Activated CD8-positive, alpha-beta T cell treated with anti-CD3 and anti-CD28 coated beads, Interleukin-2, amount 10 ng/mL, durations not matched to agents 7 days and 5 days (primary cell): ENCODE measurements at places on chromosomes 5 and 9. TPM values are rescaled to one million over a fixed set of nuclear protein-coding genes. Genes with fewer than 3 reads are reported as not detected.

The ARL10 gene
- total RNA-seq = 8.6 TPM

The WHRN gene
- total RNA-seq = 4.1 TPM

The CACFD1 gene
- 1.3 TPM for total RNA-seq

The IL4 gene
- total RNA-seq = not detected

The GZMA gene
- 356 TPM for total RNA-seq

The TMEM141 gene
- 39.9 TPM for total RNA-seq

The ADAMTS16 gene
- total RNA-seq = not detected

The GLIPR2 gene
- total RNA-seq = 73.0 TPM

DNA sequence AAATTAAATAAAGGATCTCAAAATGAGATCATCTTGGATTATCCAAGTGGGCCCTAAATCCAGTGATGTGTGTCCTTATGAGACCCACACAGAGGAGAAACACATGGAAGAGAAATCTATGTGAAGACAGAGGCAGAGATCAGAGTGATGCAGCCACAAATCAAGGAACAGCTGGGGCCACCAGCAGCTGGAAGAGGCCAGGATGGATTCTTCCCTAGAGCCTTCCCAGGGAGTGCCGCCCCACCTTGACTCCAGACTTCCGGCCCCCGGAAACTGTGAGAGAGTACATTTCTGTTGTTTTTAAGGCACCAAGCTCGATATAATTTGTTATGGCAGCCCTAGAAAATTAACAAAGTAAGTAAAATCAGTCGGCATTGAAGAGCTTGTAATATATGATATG is 286.9 kb downstream of the FBXL7 start:
- no peaks in the 10 kb centered on the region for H3K4me1 ChIP-seq
- no peaks in the 10 kb centered on the region for H3K27me3 ChIP-seq
- DNase-seq = no peak
- no peak overlapping the region for H3K4me3 ChIP-seq
- H3K27ac ChIP-seq = no peak overlapping the region

- H3K27me3 ChIP-seq = no peaks in the 10 kb centered on the region
- H3K36me3 ChIP-seq = no peaks in the 10 kb centered on the region
- H3K4me3 ChIP-seq = no peak overlapping the region
- DNase-seq = no peak
Measured at GRCh38 chr9:75505654-75506053, 384.8 kb upstream of the PCSK5 start.

DNA sequence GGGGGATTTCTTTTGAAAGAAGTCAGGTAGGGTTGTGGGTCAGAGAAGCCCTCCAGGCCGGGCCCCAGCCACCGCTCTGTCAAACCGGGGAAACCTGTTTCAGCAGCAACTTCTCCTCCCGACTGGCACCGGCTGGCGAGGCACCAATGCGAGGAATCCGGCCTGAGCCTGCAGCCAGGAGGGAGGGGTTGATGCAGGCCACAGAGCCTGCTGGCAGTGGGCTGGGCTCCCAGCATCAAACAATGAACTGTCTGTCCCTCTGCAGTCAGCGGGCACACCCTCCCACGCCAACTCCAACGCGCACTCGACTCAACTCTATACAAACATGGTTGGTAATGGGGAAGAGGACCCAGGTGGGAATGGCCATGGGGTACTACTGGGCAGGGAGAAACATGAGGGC is 12.1 kb downstream of the PCDH1 start:
- DNase-seq = no peak
- H3K4me3 ChIP-seq = no peak overlapping the region
- peaks cover 15% of the 10 kb centered on the region for H3K27me3 ChIP-seq
- H3K4me1 ChIP-seq = no peaks in the 10 kb centered on the region

DNA sequence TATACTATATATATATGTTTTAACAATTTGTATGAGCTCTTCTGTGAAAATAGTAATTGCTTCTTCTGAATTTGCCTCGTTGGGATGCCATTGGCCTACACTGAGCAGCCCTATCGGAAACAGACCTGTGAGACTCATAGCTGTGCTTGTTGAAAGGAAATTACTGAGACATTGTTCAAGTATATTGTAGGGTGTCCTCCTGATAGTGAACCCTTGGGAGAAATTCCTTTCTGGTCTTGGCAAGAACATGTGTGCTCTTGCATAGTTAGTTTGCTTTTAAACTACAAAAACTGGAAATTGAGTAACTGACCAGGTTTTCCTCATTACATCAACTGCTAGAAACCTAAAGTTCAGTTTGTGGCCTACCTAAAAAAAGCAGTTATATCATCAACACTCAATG is 160.9 kb downstream of the LURAP1L start:
- DNase-seq = no peak
- H3K27ac ChIP-seq = no peak overlapping the region
- H3K4me3 ChIP-seq = no peak overlapping the region
- no peaks in the 10 kb centered on the region for H3K36me3 ChIP-seq

DNA sequence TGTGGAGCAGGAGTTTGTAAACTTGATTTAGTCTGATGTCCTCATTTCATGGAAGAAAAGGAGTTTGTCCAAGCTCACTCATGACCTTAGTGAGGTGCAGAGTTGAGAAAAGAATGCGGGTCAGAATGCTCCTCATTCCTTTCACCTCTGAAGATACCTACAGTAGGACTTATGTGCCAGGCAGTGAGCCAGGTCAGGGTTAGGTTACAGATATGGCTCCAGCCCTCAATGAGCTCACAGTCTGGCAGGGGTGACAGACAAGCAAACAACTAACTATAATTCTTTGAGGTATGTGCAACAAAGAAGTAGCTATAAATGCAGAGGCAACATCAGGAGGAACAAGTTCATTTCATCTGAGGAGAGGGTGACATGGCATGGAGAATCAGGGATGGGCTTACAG is 102.5 kb downstream of the SPATA31D1 start:
- H3K27me3 ChIP-seq = no peaks in the 10 kb centered on the region
- no peaks in the 10 kb centered on the region for H3K4me1 ChIP-seq
- H3K36me3 ChIP-seq = no peaks in the 10 kb centered on the region
- no peak for DNase-seq
- H3K27ac ChIP-seq = no peak overlapping the region

GRCh38 chr5:142156839-142157463 is 48.4 kb downstream of the NDFIP1 start:
- no peak overlapping the region for H3K27ac ChIP-seq
- no peak for DNase-seq
- peaks cover 13% of the 10 kb centered on the region for H3K36me3 ChIP-seq

GRCh38 chr9:118785456-118785855 is 583.8 kb downstream of the BRINP1 start:
- H3K27me3 ChIP-seq = no peaks in the 10 kb centered on the region
- no peaks in the 10 kb centered on the region for H3K36me3 ChIP-seq
- H3K4me3 ChIP-seq = no peak overlapping the region
- H3K4me1 ChIP-seq = no peaks in the 10 kb centered on the region

- no peaks in the 10 kb centered on the region for H3K36me3 ChIP-seq
- DNase-seq = no peak
- H3K27me3 ChIP-seq = peaks cover 6% of the 10 kb centered on the region
Measured at GRCh38 chr9:133168432-133168831, 4.7 kb upstream of the GBGT1 start.

GRCh38 chr5:61701877-61702602 is 370.0 kb downstream of the ZSWIM6 start:
- H3K4me3 ChIP-seq = no peak overlapping the region
- no peaks in the 10 kb centered on the region for H3K36me3 ChIP-seq
- DNase-seq = no peak
- no peaks in the 10 kb centered on the region for H3K4me1 ChIP-seq
- peaks cover 4% of the 10 kb centered on the region for H3K27me3 ChIP-seq

DNA sequence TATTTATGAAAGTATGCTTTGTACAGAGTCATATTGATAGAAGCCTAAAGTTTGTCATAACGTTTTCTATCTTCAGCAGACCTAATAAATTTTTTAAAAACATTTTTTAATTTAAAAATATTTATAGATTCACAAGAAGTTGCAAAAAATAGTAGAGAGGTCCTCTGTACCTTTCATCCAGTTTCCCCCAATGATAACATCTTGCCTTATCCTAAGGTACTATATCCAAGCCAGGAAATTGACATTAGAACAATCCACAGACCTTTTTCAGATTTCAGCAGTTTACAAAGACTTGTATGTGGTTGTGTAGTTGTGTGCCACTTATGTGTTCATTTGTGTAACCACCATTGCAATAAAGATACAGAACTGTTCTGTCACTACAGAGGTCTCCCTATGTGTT is 88.5 kb downstream of the SLC12A2 start:
- H3K4me3 ChIP-seq = no peak overlapping the region
- H3K36me3 ChIP-seq = peaks cover 7% of the 10 kb centered on the region
- H3K27ac ChIP-seq = no peak overlapping the region
- no peaks in the 10 kb centered on the region for H3K4me1 ChIP-seq

DNA sequence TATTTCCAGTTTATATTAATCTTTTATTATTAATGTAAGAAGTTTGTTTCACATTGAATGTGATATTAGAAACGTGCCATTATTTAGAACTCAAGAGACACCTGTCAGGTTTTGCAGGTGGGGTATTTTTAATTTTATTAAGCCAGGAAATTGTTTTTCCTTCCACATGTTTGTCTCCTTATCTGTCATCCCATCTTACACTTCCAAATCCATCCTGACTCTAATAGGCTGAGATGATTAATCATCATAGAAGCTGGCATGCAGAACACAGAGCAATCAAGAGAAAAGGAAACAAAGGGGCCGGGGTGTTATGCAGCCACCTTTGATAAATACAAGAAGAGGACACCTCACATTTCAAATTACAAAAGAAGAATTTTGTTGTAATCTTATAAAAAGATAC is 506.5 kb downstream of the ISL1 start:
- DNase-seq = no peak
- no peaks in the 10 kb centered on the region for H3K4me1 ChIP-seq
- H3K27me3 ChIP-seq = no peaks in the 10 kb centered on the region
- no peak overlapping the region for H3K27ac ChIP-seq
- no peak overlapping the region for H3K4me3 ChIP-seq

DNA sequence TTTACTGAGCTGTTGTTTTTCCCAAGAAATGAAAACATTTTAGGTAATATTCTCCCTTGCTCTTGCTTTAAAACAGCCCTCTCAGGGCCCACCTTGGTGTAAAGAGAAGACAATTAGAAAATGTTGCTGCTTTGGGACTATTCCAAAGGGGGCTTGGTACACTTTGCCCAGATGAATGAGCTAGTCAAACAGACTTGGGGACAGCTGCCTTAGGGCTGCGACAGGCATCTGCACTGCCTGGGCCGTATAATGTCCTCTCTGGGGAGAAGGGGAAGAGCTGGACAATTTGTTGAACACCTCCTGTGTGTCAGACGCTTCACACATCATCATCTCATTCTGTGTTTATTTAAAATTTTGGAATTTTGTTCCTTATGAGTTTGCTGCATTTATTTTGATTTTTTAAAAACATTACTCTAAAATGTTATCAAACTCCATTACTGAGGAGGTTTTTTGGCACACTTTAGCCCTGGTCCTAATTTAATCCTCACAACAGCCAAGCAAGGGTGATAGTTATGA is 28.8 kb downstream of the C5orf58 start:
- no peaks in the 10 kb centered on the region for H3K27me3 ChIP-seq
- peaks cover 99% of the 10 kb centered on the region for H3K4me1 ChIP-seq
- H3K27ac ChIP-seq = peak overlapping the region; percentile 95
- H3K36me3 ChIP-seq = peaks cover 99% of the 10 kb centered on the region
- no peak for DNase-seq

DNA sequence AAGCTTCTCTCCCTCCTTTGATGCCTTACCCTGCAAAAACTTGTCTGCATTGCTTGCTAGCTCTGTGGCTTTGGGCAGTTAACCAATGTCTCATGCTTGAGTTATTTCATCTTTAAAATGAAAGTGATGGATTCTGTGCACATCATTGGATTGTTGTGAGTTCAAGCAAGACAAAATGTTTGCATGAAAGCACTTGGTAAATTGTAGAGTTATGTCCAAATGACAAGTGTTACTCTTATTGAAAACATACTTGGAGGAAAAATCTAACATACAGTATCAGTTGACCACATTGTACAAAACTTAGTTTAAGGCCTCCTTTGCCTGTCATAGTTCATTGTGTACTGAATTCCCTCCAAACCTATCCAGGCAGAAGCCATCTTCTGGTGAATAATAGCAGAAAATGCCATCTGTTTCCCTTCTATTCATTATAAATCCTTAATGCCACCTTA is 30.0 kb downstream of the TGFBR1 start:
- peak overlapping the region; percentile 79 for H3K27ac ChIP-seq
- peak overlapping the region; percentile 36 for H3K4me3 ChIP-seq
- H3K36me3 ChIP-seq = peaks cover 78% of the 10 kb centered on the region
- peaks cover 80% of the 10 kb centered on the region for H3K4me1 ChIP-seq
- no peaks in the 10 kb centered on the region for H3K27me3 ChIP-seq
- DNase-seq = peak; percentile 63
